Cerebellum (tissue), 4 donors: ENCODE measurements at places on chromosomes 11 and 22. TPM values are rescaled to one million over a fixed set of nuclear protein-coding genes. Genes with fewer than 3 reads are reported as not detected.

- DNase-seq: no peak
These were observed 48.4 kb upstream of the DBX1 start for GRCh38 chr11:20208622-20209111.

DNA sequence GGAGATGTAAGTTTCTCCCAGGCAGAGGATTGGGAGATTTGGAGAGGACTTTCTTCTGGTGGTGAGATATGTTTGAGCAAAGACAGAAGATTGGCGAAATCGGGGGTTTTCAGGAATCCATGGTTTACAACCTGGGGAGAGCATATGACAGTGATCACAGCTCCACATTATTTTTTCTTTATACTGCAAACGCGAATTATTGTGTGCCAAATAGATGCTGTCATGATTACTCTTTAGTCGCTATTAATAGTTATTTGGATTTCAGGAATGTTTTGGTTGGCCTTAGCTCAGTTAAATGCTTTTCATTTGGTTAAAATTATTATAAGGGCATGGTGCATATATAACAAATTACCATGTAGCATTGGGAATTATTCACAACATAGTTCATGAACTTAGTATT lies 15.2 kb downstream of the ATXN10 start:
- DNase-seq: no peak

- no peak for DNase-seq
These were observed 4.1 kb downstream of the SYTL2 start for GRCh38 chr11:85806876-85807275.

DNA sequence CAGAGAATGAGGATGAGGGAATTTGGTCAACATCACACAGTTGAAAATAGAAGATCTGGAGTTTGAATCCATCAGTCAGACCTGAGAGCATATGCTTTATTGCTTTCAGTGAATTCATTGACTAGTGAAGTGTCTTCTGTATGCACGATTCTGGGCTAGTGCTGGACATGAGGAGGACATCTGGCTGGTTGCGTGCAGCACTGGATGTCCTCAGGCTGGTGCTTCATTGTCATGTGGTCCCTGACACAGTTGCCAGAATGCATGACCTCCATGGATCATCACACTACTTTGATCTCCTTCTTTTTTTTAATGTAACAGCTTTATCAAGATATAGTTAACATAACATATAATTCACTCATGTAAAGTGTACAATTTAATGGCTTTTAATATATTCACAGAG lies 44.5 kb upstream of the MMP7 start:
- no peak for DNase-seq

GRCh38 chr11:47373876-47374719 lies 4.2 kb downstream of the SPI1 start:
- DNase-seq: peak; percentile 83

GRCh38 chr11:35589281-35589680 lies 29.0 kb upstream of the FJX1 start:
- no peak for DNase-seq

GRCh38 chr11:26493616-26494015 lies 78.4 kb downstream of the MUC15 start:
- DNase-seq: no peak

The MYEOV gene
- total RNA-seq: not detected

The MUC2 gene
- 1.5 TPM for total RNA-seq

The CCDC86 gene
- 3.0 TPM for total RNA-seq

The UBXN1 gene
- 35.4 TPM for total RNA-seq

The CTSW gene
- total RNA-seq: not detected

The CNGA4 gene
- total RNA-seq: 0.36 TPM

The CYB5R2 gene
- total RNA-seq: 2.5 TPM

The OR2AG2 gene
- total RNA-seq: 2.3 TPM

The GLB1L3 gene
- total RNA-seq: 0.45 TPM

The MPEG1 gene
- total RNA-seq: 2.3 TPM

The PATL1 gene
- 7.9 TPM for total RNA-seq

The POTEH gene
- not detected for total RNA-seq

The MEI1 gene
- 0.73 TPM for total RNA-seq

The MRGPRE gene
- total RNA-seq: 0.27 TPM
